ENCODE measurements at places on chromosomes 2 and 18. TPM values are rescaled to one million over a fixed set of nuclear protein-coding genes. Genes with fewer than 3 reads are reported as not detected.

The CCDC74A gene
- total RNA-seq = 0.51 TPM

The CXCR1 gene
- 0.74 TPM for total RNA-seq

The SPATA3 gene
- total RNA-seq = not detected

The CENPA gene
- total RNA-seq = 0.26 TPM

The TRPM8 gene
- total RNA-seq = 23.9 TPM

The ARHGAP15 gene
- 3.3 TPM for total RNA-seq

The FASTKD1 gene
- total RNA-seq = 11.6 TPM
